ENCODE measurements at places on chromosomes 6 and 20.

DNA sequence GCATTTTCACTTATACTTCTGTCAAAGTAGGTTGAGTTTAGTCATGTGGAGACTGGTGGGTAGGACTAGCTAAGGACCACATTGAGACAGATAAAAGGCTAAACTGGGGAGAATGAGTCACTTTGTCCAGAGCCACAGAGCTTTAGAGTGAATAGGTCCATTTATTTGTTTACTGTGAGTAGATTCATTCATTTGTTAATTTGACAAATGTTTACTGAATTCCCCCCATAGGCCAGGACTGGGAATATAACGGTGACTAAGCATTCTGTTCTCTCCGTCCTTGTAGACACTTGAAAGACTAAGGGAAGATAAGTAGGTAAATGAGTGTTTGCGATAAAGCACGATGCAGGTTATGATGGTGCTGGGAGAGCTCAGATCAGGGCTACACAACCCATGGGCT lies 699.7 kb upstream of the ID4 start:
- no peak for DNase-seq

DNA sequence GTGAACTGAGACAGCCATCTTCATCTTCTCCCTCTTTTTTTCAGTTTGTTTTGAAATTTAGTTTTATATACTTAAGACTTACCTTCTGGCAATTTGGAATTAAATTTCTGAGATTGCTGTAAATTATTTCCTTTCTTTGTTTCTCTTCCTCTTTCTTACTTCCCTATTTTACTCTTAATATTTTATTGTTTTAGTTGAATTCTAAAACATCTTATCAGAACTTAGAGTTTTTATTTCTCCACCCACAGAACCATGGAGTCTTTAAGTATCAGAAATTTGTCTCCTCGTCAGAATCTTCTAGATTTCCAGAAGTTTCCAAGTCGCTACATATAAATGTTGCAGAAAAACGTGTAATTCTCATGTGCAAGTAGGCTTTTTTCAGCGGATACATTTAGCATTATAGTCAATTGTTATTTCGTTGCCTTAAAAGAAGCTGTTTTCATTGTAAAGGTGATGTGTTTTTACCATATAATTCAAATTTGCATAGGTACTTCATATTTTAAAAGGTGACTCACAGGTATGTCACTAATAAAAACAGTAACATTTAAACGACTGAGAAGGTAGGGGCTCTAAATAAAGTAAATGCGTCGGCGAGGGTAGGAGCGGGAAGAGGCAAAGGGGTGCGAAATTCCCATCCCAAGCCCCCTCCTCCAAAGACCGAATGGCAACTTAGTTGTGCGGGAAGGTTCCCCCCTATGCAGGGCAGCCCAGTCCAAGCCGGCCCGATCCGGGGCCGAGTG lies 866 bp upstream of the MYO6 start:
- no peak for DNase-seq

DNA sequence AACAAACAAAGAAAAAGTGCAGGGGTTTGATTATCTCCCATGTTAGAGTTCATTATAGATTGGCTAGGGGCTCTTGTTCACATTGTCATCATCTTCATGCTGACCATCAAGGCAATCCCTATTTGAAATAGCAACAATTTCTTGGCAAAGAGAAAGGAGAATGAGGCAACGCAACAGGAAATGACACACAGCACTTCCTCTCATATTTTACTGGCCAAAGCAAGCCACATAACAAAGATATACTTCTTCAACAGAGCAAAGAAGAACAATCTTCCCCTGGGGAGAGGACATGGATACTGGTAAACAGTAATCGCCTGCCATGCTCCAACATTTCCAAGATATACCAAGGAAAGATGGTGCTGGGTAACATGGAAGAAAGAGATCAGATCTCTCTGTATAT lies 29.8 kb downstream of the EPM2A start:
- no peak for DNase-seq

DNA sequence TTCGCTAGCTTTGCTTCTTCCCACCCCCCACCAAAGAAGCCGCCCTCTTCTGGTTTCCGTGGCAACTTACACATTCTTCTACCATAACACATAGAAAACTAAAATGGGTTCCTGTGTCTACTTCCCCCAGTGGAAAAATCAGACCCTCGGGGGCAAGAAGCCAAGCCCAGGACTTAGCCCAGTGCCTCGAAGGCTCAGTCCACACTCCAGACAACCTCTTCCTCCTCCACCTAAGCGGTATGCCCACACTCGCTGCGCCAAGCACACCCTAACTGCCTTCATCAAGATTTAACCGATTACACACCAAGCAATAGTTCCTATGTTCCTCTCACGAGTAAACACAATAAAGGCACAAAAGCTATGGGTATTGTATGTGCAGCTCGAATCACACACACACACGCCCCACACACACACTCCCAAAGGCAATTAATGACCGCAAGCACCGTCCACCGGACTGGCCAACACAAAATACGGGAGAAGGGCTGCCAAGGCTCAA lies 537 bp downstream of the PPIL4 start:
- DNase-seq: peak; percentile 37

All from stimulated activated CD8-positive, alpha-beta memory T cell treated with anti-CD3 and anti-CD28 coated beads, Interleukin-7, amount 100 ng/mL, for 1 hour (primary cell).